HuH-7 (cell line): ENCODE measurements at places on chromosomes 3 and 15.

DNA sequence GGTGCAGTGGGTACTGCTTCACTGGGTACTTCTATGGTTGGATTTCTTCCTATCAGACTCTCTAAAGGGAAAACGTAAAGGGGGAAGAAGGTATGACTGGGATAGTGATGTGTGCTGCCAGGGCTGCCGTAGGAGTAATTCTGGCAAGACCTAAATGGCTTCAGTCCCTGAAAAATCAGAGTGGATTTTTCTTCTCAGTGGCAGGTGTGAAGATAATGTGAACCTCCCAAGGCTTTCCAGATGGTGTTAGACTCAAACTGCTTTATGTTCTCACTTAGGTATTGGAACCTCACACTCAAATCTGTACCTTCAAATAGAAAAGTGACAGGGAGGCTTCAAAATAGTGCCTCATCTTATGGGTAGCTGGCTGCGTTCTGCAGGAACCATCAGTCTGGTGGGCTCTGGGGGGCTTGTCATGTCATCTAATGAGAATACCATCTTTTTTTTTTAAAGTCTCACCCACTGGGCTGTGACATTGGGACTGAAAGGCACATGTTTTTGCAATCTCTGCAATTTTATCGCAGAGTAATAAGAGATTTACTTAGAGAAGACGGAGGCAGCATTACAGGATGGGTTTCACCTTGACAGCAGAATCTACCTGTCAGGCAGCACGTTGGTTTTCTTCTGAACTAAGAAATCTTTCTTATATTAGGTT is 28.5 kb downstream of the MINDY4B start:
- no peak for DNase-seq

- DNase-seq: no peak
These were observed 7.8 kb upstream of the NUP210 start for GRCh38 chr3:13427662-13428603.

DNA sequence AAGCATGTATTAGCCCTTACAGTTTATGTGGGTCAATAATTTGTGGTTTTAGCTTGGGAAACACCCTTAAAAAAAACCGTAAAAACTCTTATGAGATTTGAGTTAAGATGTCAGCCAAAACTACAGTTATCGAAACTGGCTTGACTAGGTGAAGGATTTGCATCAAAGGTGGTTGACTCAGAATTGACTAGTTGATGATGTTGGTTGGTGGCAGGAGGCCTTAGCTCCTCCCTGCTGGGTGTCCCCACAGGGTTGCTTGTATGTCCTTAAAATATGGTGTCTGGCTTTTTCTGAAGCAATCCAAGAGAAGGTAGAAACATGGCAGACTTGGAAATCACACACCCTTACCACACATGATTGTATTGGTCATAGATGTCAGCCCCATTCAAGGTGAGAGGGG is 305.1 kb downstream of the ROBO2 start:
- no peak for DNase-seq

GRCh38 chr3:70433091-70433490 is 120.7 kb upstream of the MDFIC2 start:
- no peak for DNase-seq

- DNase-seq: no peak
These were observed 10.4 kb upstream of the POLR2M start for GRCh38 chr15:57696146-57696545.

DNA sequence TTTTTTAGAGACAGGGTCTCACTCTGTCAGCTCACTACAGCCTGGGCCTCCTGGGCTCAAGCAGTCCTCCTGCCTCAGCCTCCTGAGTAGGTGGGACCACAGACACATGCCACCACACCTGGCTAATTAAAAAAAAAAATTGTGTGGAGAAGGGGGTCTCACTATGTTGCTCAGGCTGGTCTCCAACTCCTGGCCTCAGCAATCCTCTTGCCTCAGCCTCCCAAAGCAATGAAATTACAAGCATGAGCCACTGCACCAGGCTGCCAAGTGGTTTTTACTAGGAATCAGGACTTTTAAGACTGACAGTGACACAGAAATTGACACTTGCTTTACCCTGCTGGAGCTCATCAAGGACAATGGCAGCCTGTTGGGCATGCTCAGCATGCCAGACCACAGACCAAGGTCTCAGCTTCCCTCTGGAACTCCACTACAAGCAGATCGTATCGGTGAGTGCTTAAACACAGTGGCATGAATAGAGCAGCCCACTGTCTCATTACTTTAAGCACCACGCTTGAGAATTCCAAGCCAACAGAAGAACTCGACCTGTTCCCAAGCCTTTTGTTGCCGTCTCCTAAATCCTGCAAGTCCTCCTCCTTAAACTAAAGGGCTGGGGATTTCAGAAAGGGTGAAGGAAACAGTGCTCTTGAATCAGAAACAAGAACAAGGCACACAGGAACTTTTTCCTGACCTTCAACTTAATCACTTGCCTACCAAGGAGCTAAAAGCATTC is 41.4 kb downstream of the EOMES start:
- no peak for DNase-seq

DNA sequence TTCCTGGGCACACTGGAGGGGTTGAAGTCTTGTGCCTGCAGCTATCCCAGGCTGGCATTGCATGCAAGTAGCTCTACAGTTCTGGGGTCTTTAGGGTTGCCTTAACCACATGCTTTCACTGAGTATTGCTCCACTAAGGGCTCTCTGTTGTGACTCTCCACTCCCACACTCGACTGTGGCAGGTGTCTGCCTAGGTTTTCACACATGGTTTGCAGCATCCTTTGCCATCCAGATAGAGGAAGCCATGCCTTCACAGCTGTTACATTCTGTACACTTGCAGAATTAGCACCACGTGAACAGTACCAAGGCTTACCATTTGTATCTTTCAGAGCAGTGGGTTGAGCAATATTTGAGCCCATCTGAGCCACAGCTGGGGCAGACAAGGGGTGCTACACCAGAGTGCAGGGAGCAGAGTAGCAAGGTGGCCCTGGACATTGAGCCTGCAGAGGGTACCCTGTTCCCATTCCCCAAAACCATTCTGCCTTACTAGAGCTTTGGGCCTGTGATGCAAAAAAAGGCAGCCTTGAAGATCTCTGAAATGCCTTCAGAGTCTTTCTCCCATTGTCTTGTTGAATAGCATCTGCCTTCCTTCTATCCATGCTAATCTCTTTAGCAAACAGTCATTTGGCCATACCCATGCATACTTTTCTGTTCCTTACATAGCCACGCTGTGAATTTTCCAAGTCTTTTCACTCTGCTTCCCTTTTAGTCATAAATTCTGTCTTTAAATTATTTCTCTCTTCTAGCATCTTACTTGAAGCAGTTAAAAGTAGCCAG is 95.2 kb upstream of the PLCL2 start:
- no peak for DNase-seq
